Stimulated activated CD8-positive, alpha-beta memory T cell treated with anti-CD3 and anti-CD28 coated beads, Interleukin-7, amount 100 ng/mL, for 4 hours (primary cell): ENCODE measurements at places on chromosomes 4 and X.

DNA sequence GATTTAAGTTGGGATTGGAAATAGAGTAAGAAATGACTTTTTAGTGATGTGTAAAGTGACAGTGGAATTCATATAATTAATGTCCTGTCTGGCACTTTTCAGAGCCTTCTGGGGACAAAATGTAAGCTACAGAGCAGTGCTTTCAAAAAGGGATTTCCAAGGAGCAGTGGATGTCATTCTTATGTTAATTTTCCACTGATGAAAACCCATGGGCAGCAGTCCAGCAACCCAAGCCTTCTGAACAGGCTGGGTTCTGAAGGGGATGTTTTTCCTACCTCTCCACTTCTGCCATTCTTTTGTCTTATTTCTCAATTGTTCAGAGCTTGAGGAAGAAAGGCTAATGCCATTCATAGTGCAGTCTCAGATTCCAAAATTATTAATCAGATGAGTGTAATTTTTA, 717.6 kb upstream of the HS3ST1 start:
- no peak for DNase-seq

DNA sequence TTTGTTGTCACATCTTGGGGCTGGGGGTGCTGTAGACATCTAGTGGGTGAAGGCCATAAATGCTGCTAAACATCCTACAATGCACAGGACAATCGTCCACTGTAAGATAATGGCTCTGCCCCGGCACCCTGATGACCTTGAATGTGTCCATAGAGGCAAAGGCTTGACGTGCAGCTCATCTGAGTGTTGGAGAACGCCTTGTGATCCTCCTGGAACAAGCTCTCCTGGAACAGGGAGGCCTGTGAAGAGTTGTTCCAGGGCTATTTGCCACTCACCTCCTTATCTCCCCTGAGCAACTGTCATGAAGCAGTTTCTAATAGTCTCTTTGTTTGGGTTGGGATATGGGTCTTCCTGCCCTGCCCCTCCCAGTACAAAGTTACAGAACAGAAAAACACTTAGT, 15.2 kb upstream of the PCYT1B start:
- DNase-seq = no peak

DNA sequence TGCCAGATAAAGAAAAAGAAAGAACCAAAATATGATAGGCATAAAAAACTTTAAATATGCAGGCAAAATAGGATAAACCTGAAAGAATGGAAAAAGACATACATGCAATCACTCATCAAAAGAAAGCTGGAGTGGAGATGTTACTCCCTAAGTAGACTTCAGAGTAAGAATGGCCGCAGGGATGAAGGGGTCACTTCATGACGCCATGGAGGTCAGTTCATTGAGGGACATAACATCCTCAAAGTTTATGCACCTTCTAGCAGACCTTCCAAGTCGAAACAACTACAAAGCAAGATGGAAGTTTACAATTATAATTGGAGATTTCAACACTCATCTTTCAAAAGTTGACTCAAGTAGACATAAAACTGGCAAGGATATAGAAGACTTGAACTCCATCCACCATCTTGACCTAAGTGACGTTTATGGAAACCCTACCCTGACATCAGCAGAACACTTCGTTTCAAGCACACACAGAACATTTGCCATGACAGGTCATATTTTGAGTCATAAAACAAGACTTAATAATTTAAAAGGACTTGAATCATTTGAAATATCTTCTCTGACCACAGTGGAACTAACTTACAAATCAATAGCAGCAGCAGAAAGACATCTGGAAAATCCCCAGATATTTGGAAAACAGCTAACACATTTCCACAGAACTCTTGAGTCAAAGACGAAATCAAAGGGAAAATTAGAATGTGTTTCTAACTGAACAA, 106.0 kb upstream of the LRPAP1 start:
- DNase-seq = no peak

GRCh38 chr4:107155366-107155765, 119.3 kb upstream of the DKK2 start:
- no peak for DNase-seq

DNA sequence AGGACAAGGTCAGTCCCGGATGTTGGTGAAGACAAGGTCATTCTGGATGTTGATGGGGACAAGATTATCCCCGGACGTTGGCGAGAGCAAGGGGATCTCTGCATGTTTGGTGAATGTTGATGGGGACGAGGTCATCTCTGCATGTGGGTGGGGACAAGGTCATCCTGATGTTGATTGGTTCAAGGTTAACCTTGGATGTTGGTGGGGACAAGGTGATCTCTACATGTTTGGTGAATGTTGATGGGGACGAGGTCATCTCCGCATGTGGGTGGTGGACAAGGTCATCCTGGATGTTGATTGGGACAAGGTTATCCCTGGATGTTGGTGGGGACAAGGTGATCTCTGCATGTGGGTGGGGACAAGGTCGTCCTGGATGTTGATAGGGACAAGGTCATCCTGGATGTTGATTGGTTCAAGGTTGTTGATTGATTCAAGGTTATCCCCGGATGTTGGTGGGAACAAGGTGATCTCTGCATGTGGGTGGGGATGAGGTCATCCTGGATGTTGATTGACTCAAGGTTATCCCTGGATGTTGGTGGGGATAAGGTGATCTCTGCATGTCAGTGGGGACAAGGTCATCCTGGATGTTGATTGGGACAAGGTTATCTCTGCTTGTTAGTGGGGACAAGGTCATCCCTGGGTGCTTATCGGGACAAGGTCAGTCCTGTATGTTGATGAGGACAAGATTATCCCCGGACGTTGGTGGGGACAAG, 28.8 kb upstream of the PLCXD1 start:
- DNase-seq = no peak

DNA sequence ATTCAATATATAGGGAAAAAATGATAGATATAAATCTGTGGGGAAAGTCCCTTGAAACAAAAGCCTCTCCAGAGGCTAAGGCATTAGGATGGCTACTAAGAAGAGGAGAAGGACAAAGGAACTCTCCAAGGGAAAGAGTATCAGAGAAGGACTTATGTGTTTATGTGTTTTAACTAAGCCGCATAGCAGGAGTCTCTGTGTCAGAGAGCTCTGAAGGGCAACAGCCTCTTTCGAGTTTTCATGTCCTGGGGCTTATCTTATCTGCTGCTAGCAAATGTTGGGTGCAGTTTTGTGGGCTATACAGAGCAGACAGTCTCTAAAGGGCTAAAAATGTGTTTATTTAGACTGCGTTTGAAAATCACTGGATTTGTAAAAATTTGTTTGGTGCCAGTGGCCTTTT, 1145.6 kb upstream of the DIAPH2 start:
- DNase-seq = no peak
